Spleen (tissue), 13 donors: ENCODE measurements at places on chromosomes 4 and X.

GRCh38 chr4:60522265-60522664 lies 677.9 kb upstream of the ADGRL3 start:
- no peak for DNase-seq

GRCh38 chr4:173556398-173557131 lies 26.5 kb upstream of the HAND2 start:
- DNase-seq = no peak

GRCh38 chr4:139606579-139607501 lies 50.8 kb upstream of the SETD7 start:
- DNase-seq = no peak

DNA sequence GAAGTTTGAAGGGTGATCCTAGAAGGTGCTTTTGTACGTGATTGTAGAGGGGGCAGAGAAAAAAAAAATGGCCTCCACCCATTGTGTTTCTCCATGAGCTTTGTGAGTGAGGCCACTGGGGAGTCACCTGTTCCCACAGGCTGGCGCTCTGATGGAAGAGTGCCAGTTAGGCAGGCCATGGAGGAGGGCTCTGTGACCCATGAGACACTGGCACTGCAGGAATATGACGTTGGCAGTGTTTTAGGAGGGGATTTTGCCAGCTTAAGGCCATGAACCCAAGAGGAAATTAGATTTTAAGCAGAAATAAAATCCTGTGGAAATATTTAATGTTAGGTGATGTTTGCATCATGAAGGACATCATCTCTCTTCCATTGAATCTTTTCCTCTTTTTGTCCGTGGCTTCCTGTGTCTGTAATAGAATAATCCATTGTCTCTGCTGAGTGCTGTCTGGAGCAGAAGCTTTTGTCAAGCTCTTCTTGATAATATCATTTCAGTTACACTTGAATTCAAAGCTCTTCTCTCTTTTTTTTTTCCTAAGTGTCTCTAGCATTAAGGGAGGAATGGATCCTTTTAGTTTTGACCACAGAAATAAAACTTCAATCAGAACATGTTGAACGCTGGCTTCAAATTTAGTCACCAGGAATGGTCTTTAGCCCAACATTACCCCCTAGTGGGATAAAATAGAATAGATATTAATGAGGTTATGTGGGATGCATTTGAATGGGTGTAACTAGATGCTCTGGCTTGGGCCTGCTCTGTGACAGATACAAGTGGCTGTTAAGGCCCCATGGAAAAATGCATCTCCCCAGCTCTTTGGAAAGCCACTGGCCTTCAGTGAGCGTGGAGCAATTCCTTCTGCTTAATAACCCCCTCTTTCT lies 41.0 kb upstream of the UCP1 start:
- DNase-seq = no peak

GRCh38 chrX:57918750-57919436 lies 8.6 kb upstream of the ZXDA start:
- no peak for DNase-seq

DNA sequence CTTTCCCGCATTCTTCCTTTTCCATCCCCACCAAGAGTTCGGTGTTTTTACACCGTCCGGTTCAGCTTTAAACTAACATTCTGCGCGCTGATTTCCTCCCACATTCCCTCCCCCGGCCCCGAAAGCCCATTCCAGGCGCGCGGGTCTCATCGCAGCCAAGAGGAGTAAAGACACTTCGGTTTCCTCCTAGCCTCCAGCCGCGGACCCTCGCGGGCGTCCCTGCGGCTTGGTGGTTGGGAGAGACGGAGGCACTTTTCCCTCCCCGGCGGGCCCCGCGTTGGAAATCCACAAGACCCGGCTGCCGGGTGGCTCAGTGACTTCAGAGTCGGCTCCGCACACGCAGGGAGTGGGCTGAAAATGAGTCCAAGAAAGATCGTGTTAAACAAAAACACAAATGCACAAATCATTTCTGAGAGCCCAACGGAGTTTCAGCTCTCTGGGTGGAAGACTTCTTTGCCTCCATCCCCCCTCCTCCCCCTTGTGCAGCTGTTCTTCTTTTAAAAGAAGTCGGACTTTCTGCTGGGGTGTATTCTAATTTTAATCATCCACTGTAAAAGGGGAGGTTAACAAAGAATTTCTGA lies 2.0 kb upstream of the ARX start:
- DNase-seq = no peak

DNA sequence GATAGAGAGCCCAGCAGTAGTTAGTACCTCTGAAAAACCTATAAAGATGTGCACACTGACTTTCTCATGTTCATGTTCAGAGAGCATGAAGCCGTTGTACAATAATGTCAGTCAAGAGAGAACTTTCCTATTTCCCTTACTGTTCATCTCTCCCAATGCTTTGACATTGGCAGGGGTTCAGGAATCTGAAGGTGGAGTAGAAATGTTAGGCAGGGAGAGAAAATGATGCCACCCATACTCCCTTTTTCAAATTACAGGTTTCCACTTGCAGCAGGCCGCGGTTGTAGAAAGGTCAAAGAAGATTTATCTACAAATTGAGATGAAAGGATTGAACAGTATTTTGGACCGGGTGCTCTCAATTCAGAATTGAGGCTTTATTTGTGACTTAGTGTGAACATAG lies 84.3 kb downstream of the DCAF8L2 start:
- DNase-seq = no peak

- no peak for DNase-seq
Measured at GRCh38 chr4:45004847-45005565, 278.6 kb upstream of the GNPDA2 start.
